ENCODE measurements at places on chromosomes 6 and 20.

- DNase-seq: no peak
Observed at GRCh38 chr6:124055963-124056362, 252.3 kb downstream of the NKAIN2 start.

- no peak for DNase-seq
Observed at GRCh38 chr20:25250508-25250907, 2.6 kb downstream of the PYGB start.

DNA sequence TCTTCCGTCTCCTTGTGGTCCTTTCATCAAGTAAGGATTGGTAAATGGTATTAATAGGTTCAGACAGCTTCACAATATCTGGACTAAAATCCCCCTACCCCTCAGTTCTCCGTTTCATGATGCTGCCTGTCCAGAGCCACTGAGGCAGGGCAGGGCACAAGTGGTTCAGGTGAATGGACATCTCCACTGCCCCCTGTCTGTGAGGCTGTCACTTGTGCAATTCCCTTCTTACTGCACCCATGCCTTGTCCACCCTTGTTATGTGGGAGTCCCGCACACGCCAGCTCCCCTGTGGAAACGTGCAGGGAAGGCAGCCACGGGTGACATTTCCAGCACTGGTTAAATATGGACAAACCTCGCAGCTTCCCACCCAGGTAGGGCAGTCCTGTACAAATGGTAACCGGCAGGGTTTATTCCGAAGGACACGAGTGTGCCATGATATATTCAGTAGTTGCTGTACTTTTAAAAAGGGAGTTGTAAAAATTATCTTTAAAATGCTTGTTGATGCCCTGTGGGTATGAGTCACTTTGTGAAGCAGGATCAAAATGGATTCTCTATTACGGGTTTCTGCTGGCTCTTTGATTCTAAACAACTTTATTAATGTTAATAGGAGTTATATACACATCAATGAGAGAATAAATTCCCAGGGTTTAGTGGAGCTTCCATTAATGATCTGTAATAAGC, 73.5 kb downstream of the FYN start:
- DNase-seq: no peak

- DNase-seq: no peak
Observed at GRCh38 chr20:37651932-37652331, 41.9 kb upstream of the CTNNBL1 start.

- no peak for DNase-seq
Observed at GRCh38 chr6:76840041-76840745, 623.1 kb downstream of the HTR1B start.

GRCh38 chr20:41563087-41563486, 55.1 kb downstream of the CHD6 start:
- DNase-seq: no peak

DNA sequence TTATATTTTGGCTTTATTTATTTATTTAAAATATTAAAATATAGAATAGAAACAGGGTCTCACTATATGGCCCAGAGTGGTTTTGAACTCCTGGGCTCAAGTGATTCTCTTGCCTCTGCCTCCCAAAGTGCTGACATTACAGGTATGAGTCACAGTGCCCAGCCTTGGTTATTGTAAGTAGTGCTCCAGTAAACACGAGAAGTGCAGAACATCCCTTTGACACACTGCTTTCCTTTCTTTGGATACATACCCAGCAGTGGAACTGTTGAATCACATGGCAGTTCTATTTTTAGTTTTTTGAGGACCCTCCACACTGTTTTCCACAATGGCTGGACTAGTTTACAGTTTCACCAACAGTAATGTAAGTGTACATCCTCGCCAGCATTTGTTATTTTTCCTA, 203.9 kb downstream of the PHF3 start:
- no peak for DNase-seq

GRCh38 chr6:166166314-166167257, 1.1 kb downstream of the TBXT start:
- DNase-seq: no peak

GRCh38 chr6:170172392-170172791, 118.5 kb downstream of the DLL1 start:
- DNase-seq: no peak

GRCh38 chr6:62805431-62805830, 405.8 kb upstream of the FKBP1C start:
- no peak for DNase-seq

DNA sequence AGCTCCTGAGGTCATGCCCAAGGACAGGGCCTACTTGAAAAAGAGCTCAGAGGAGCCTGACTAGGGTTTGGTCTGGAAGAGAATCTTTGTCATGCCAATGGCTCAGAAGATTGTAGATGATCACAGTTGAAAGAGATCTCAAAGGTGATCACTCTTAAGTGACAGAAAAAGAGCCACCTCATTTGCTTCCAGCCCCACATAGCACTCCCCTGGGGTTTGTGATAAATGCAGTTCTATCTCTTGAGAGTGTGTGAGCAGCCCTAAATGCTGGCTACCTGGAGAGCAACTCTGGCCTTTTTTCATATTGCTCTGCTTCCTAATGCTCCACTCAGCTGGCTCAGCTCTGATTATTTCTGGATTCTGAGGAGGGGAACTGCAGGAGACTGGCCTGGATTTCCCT, 39.3 kb downstream of the KLHL32 start:
- DNase-seq: no peak

GRCh38 chr20:44967207-44967807, 995 bp downstream of the STK4 start:
- no peak for DNase-seq

GRCh38 chr20:37741055-37741454, 47.2 kb downstream of the CTNNBL1 start:
- no peak for DNase-seq

GRCh38 chr6:51526922-51527321, 560.5 kb downstream of the PKHD1 start:
- no peak for DNase-seq

DNA sequence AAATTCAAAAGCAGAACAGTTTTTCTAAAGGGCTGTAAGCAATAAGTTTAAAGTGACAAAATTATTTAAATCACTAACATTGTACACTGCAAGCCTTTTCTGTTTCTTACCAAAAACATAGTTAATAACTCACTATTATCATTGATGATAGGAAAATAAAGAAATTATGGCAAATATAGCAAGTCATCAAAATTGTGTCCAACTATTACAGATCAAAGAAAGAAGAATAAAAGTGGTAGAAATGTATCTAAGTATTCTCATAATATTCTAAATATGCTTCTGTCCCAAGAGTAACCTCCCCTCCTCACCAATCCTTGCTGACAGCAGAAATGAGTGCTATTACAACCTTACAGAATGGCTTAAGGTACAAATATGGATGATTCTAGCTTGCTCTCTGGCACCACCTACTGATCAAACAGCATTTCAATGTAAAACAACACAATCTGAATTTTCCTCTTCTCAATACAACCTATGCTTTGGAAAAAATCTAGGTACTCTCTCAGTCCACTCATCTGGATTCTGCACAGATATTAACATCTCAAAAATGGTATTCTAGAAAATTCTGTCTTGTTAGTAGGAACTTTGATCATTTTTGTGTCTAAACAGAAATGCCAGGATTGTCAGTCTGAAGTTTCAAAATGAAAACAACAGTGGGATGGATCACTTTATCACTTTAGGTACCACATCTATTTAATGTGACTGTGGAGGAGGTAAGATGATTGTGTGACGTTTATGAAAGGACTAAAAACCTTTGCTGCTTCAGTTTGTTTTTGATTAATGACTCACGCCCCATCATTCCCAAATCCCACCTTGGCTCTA, 40.9 kb downstream of the ZFP64 start:
- no peak for DNase-seq

DNA sequence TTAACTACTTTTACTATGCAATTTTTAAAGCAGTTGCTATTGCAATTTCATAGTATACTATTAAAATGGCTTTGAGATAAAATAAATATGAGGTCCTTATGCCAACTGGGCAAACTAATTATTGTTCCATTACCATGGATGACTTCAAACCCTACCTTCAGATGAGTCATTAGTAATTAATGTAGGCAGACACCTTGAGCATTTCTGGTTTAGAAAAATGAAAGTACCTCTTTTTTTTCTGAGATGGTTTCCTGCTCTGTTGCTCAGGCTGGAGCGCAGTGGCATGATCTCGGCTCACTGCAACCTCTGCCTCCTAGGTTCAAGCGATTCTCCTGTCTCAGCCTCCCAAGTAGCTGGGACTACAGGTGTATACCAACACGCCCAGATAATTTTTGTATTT, 11.9 kb downstream of the ASF1A start:
- DNase-seq: no peak

- no peak for DNase-seq
Observed at GRCh38 chr6:111573131-111573883, 32.4 kb downstream of the TRAF3IP2 start.

DNA sequence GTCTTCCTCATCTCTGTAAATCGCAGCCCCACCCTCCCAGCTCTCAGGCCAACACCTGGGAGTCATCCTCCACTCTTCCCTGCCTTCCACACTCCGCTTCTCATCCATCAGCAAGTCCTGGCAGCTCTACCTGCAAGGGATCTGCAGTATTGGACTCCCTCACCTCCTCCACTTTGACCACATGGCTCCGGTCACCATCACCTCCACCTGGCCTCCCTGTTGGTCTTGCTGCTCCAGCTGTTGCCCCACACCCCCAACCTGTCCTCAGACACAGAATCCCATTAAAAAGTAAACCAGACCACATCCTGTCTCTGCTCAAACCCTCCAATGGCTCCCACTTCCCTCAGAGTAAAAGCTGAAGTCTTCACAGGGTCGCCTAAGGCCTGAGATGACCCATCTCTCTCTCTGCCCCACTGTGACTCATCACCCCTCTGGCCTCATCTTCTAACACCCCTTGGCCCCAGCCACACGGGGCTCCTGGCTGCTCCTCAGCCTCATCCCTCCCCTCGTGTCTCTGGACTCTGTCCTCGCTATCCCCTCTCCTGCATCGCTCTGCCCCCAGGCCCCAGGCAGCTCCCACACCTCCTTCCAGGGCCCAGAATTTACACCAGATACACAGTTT, 185.1 kb upstream of the SULF2 start:
- no peak for DNase-seq

GRCh38 chr6:11025921-11026635, 18.0 kb downstream of the ELOVL2 start:
- DNase-seq: no peak

- DNase-seq: no peak
Observed at GRCh38 chr6:139533573-139534471, 159.4 kb upstream of the CITED2 start.

- DNase-seq: no peak
Observed at GRCh38 chr6:165266621-165267020, 42.8 kb downstream of the C6orf118 start.

DNA sequence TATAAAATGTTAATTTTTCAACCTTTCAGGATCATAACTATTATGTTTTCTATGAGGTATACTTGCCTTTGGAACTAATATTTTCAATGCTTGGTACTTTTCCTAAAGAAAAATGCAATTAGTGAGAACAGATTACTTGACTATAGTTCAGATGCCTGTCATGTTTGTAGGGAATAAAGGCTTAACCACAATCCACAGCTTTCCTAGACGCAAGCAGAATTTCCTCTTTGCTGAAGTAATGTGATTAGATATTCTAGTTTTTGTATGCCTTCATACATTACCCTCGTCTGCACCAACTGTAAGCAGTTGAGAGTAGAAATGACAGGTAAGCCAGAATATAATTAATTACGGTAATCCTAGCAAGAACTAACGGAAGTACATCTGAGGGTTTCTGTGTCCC, 581.4 kb upstream of the MMS22L start:
- no peak for DNase-seq

DNA sequence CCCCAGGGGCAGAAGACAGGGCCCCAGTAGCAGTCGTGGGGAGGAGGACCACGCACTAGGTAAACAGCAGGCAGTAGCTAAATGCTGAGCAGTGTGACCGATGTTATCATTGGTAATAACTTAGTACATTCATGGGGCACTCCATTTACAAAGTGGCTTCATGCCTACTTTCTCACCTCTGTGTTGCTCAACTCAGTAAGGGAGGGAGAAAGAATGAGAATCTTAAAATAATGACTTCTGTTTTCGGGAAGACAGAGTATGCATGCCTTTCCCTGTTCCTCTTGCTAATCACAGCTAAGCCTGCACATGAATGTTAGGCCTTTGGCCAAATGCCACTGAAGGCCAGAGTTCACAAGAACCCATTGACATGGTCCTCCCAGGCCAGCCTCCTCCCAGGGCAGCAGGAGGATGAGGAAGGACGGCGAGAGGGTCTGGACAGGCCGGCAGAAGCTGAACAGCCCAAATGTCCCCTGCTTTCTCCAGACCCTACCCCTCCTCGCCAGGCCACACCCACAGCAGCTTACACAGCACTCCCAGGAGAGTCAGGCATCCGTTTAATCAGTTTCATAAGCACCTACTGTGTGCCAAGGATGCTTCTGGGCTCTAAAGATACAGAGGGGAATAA, 183.4 kb downstream of the ANKRD60 start:
- DNase-seq: no peak

GRCh38 chr6:159996626-159997497, 28.0 kb downstream of the IGF2R start:
- no peak for DNase-seq

GRCh38 chr6:138226700-138227315, 8.5 kb upstream of the PBOV1 start:
- DNase-seq: no peak

GRCh38 chr20:49562311-49563014, 5.5 kb downstream of the PTGIS start:
- DNase-seq: no peak

- peak; percentile 52 for DNase-seq
Observed at GRCh38 chr6:149028767-149029405, 282.1 kb downstream of the UST start.

GRCh38 chr20:62614961-62615680, 27.2 kb upstream of the SLCO4A1 start:
- no peak for DNase-seq

DNA sequence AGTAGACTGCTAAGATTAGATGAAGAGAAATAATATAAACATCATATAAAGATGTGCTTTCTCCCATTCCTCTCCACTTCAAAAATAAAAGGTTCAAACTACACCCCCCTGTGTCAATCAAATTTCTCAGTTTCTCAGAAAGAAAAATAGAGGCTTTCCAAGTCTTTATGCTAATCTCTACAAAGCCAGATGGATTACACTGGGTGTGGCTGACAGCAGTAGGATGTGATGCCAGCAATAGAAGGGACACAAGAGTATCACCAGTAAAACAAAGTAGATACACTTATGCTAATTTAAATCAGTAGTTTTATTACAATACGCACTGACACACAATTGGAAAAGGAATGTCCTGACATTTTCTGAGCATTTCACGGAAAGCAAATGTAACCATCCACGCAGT, 353.4 kb downstream of the RNGTT start:
- DNase-seq: no peak

Data from stimulated activated CD8-positive, alpha-beta memory T cell treated with anti-CD3 and anti-CD28 coated beads, Interleukin-4, amount 100 ng/mL, for 1 hour (primary cell).